ENCODE measurements at places on chromosomes 6 and 20.
A peak's percentile ranks its signal among the peaks of the same experiment; 100 is the strongest.

DNA sequence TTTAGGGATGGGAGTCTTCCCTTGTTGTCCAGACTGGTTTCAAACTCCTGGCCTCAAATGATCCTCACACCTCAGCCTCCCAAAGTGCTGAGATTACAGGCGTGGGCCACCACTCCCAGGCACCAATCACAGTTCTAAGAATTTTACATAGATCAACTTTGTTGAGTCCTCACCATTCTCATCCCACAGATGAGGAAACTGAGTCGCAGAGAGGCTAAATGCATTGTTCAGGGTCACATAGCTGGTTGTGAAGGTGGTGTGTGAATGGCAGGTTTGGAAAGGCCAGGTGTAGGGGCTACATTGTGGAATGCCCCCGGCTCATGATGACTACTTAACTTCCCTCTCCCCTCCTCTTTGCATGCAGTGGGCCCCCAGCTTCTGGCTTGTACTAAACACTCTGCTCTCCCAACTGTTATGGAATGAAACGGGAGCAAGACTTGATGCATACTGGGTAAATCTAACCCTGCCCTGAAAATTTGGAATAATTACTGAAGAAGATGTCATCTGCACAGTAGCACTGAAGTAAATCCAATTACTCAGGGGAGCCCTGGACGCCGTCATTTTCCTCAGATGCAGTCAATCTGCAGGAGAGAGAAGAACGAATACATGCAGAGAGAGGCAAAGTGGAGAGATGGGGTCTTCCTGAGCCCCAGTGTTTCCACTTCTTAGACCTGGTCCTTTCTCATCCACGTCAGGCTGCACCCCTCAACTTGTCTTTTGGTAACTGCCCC, 102.3 kb upstream of the ZNF217 start:
- DNase-seq = no peak

GRCh38 chr6:136893187-136893586, 28.9 kb upstream of the SLC35D3 start:
- DNase-seq = no peak

DNA sequence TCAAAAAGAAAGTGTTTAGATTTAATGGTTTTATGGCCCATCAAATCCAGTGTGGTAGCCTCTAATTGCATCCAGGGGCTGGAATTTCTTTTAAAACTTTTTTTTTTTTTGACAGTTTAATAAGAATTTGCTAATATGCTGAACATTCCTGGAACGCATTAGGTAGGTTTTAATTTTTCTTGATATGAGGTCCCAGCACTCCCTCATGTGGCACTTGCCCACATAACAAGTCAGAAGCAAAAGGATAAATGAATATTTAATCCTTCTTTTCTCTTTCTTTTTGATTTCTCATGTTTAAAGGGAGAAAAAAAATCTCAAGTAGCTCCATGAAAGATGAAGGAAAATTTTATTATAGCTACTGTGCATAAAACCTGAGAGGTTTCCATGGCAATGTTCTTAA, 13.5 kb downstream of the HAO1 start:
- no peak for DNase-seq

DNA sequence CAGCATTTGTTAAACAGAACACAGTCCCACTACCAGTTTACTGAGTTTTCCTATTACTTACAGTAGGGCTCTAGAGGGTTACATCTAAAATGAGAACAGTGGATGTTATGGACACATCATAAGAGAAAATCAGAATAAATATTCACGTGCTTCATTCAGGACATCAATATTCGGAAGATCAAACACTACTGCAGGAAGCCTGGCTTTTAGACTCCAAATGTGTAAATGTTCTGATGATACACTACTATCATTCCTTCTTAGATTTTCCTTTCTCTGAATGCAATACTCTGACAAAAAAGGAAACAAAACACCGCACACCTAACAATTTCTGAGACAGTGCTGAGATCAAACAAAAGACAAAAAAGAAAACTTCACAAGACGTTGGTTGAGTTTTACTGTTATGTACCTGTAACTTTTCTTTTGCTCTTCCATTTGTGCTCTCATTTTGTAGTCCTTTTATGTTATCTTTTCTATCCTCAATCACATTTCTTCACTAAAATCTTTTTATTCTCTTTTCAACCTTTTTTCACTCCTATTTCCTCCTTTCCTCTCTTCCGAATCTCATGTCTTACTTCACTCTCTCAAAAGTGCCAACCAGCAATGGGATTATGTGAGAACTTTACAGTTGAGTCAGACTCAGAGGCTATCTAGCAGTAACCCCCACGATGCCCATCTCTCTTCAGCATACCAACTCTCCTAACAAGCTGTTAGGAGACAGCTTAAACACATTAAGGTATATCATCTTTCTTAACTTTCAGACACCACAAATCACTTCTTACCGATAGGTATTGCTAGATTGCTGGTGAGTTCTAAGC, 1.7 kb downstream of the FAM184A start:
- DNase-seq = no peak

- DNase-seq = no peak
These were observed 22.0 kb downstream of the RALY start for GRCh38 chr20:34015401-34016335.

DNA sequence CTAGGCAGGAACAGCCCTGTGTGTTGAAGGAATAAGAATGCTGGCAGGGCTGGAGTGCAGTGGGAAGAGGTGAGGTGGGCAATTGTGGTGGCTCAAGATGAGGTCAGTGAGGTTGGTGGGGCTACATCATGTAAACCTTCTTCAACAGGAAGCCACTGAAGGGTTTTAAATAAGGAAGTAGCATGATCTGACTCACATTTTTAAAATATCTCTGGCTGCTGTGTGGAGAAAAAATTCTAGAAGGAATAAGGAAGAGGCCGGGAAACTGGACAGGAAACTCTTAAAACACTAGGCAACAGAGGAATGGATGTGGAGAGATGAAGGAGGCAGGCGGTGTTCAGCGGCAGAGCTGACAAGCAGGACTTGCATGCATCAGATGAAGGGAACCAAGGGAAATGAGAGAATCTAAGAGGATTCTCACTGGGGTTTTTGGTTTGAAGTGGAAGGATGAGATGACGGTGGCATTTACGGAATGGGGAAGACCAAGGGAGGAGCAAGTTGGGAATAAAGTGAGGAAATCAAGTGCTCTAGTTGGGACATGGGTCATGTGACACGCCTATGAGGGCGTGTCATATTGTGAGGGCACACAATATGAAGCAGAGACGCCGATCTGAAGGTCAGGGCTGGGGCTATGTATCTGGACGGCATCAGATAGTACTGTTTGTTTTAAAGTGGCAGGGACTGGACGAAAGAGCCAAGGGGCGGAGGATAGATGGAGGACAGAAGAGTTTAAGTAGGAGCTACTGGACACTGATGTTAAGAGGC, 18.2 kb downstream of the TMEM242 start:
- DNase-seq = peak; percentile 67

DNA sequence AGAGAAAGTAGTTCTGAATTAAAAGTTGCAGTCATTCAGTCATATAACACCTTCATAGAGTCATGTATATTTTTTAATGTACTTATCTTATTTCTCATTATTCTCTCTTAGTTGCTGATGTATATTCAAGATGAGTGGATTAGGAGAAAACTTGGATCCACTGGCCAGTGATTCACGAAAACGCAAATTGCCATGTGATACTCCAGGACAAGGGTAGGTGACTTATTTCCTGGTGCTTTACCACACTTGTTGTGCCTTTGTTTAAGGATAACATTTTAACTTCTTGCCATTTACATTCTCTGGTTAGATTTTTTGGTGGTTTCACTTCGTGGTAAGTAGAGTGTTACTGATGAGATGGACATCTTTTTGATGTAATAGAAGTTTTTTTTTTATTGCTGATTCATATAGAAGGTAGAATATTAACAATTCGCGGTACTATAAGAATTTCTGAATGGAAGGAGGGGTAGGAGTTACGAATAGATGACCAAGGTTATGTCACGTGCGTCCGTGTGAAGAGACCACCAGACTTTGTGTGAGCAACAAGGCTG, 120.5 kb downstream of the NCOA3 start:
- DNase-seq = no peak

- no peak for DNase-seq
These were observed 138.0 kb downstream of the FUT9 start for GRCh38 chr6:96153775-96154174.

DNA sequence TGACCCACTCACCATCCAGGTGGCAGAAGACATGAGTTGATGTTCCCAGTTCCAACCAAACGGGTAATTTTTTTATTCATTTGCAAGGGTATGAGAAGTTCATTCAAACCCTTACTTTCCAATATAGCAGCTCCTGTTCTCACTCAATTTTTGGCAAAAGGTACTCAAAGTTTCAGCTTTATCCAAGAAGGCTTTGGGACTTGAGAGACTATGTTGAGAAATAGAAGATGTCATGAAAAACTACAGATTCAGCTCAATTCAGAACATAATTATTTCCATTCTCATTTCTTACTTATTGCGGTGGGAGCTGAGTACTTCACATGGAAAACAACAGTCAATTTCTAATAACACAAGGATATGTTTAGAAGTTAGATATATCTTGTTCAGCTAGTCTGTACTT, 162.3 kb downstream of the FNDC1 start:
- no peak for DNase-seq

- DNase-seq = no peak
These were observed 118.6 kb downstream of the OGFRL1 start for GRCh38 chr6:71406865-71407860.

DNA sequence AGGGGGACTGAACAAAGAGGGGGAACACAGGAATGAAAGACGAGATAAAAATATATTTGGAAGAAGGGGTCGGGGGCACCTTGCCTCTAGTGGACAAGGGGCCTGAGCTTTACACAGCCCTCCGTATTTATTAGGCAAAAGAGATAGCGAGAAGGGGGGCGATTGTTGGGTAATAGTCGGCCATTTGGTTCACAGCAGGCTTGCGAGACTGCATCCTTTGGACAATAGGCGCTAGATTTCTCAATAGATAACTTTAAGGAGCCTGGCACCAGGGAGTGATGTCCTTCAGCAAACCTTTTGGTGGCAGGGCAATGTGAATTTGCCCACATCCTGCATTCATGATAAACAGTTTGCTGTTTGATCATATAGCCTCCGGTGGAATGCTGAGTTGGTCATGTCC, 3.0 kb upstream of the NANP start:
- DNase-seq = no peak

DNA sequence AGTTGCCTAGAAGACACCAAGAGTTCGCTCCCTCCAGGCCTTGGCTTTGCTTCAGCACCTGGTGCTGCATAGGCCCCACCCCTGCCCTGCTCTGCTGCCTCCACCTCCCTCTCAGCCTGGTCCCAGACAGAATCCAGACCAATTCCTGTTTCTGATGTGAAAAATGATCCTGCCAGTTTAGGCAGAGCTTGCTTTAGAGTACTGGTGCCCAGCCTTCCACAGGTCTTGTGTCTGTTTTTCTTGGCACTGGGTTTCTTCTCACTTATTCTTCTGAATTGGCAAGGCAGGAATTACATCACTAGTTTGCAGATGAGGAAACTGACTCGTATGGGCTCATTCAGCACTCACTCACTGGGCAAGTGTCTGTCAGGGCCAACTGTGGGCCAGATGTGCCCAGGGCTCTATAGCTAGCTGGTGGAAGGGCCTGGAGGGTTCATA, 53.0 kb downstream of the HLA-A start:
- DNase-seq = no peak

DNA sequence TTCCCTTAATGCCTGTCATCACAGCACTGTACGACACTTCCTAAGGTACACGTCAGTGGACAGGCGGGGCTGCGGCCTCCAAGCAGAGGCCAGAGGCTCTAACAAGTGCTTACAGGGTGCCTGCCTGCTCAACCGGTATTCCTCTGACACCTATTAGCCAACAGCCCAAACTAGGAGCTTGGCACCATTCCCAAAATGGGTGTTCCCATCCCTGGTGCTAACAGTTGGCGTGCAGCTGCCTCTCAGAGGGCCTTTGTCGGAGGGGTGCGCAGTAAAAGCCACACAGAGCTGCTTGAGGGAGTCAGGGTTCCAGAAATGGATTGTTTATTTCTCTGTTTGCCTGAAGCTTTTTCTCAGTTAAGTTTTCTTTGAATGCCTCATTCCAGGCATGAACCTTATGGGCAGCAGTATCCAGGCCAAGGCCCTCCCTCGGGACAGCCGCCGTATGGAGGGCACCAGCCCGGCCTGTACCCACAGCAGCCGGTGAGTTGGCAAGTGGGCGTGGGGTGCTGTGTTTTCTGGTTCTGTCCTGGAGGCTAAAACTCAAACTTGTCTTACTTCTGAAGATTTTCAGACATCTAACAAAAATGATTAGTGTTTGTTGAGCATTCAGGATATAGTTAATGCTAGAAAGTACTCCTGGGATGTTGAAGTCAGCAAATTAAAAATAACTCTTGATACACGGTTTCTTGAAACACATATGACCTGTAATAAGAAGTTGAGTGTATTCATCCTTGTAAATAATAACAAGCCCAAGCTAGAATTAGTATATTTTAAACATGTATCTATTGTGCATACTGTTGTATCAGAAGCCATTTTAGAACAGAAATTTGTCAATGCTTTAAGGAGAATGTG, 124.7 kb downstream of the TMEM242 start:
- peak; percentile 96 for DNase-seq

DNA sequence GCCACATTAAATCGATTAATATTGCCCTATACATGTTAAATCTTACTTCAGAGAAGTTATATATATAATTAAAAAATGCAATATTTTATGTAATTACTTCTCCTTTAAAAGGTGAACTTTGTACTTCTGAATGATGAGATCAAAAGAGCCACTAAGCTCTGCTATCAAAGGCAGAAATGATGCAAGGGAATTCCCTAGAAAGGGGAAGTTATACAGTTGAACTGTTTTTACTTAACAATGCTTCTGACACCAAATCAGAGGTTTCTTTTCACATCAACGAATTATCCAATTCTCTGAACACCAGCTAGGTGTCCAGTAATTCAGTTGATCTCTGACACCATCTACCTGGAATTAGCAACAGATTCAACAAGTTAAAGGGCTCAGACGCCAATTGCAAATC, 319.9 kb upstream of the TSHZ2 start:
- no peak for DNase-seq

- DNase-seq = no peak
These were observed 6.2 kb downstream of the ENPP1 start for GRCh38 chr6:131813991-131814390.

- DNase-seq = no peak
These were observed 85.2 kb upstream of the ECI2 start for GRCh38 chr6:4220558-4220957.

DNA sequence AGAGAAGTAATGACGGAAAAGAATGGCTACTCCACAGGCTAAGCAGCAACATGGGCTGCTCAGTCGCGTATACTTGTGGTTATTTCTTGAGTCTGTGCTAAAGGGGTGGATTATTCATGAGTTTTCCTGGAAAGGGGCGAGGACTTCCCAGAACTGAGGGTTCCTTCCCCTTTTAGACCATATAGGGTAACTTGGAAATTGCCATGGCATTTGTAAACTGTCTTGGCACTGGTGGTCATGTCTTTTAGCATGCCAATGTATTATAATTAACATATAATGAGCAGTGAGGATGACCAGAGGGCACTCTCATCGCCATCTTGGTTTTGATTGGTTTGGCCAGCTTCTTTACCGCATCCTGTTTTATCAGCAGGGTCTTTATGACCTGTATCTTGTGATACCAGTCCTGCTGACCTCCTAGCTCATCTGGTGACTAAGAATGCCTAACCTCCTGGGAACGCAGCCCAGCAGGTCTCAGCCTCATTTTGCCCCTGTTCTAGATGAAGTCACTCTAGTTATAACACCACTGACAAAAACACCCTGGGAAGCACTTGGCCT, 11.4 kb downstream of the LBP start:
- no peak for DNase-seq

- DNase-seq = no peak
These were observed 72.8 kb upstream of the ADTRP start for GRCh38 chr6:11851387-11851786.

- DNase-seq = no peak
These were observed 48.4 kb downstream of the DHX35 start for GRCh38 chr20:39010496-39010895.

GRCh38 chr20:17859002-17859615, 109.5 kb downstream of the SNX5 start:
- peak; percentile 56 for DNase-seq
